ENCODE measurements at places on chromosomes 13 and 19.

DNA sequence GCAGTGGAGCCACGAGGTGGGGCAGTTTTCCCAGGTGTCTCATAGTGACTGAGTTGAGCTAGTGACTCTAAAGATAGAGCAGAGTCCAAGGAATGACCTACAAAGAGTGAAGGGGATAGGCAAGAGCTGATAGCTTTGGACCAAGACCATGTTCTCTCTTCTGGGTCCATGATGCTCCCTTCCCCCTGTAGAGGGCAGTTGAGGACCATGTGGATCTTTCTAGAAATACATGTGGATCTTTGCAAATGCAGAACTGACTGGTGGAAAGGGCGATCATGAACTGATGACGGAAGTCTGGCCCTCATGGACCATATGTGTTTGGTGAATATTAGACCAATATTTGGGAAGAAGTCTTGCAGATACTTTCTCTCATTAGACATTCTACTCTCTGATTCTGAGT is 6.9 kb downstream of the PSG1 start:
- no peak for DNase-seq

- DNase-seq = peak; percentile 54
Observed at GRCh38 chr13:75636436-75637180, 478 bp downstream of the LMO7 start.

DNA sequence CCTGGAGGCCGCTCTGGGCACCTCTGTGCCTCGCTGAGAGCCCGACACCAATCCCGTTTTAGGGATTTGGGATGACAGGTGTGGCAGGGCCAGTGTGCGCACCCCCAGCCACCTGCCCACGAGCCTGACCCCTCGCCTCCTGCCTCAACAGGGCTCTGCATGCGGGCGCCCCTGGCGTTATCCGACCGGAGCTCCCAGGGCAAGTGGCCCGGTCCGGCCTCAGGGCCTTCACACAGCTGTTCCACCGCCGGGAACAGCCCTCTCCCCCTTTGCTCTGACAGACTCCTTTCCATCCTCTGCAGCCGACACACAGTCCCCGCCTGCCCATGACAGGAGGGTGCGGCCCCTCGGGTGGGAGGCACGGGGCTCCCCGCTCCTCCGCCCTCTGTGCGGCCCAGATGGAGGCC is 7.1 kb upstream of the WDR18 start:
- DNase-seq = no peak

DNA sequence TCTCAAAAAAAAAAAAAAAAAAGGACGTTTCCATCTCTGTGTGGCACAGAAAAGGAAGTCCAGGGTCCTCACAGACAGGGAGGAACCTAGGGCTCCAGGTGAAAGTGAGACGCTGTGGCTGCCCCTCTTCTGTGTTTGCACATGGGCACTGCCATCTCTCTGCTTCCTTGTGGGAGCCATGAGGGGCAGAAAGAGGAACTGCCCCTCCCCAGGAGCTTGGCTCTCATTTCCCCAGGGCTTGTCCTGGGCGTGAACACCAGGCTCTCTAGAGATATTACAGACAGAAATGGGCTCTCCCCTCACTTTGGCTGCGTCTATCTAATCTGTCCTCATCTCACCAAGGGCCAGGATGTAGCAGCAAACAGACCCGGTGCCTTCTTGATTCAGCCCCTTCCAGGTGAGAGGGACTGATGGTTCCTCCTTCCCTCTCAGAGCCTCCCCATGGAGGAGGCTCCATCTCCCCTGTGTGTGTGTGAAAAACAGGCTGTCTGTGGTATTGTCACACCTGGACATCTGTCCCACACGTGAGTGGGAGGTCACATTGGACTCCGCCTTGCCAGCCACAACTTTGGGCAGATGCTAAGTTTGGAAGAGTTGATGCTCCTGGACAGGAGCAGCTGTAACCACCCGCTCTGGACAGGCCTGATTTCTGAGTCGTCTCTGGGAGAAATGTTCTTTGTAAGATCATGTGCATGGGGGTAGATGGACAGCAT is 840 bp upstream of the LILRA4 start:
- DNase-seq = no peak

GRCh38 chr13:85659493-85659892 is 139.7 kb downstream of the SLITRK6 start:
- DNase-seq = no peak

- DNase-seq = no peak
Observed at GRCh38 chr19:17753976-17754375, 2.7 kb downstream of the FCHO1 start.

GRCh38 chr19:571566-571974 is 826 bp upstream of the BSG start:
- no peak for DNase-seq

- DNase-seq = no peak
Observed at GRCh38 chr13:60164234-60164889, 634 bp upstream of the DIAPH3 start.

GRCh38 chr13:88649855-88650254 is 978.7 kb downstream of the SLITRK5 start:
- DNase-seq = no peak

- DNase-seq = no peak
Observed at GRCh38 chr13:36550177-36550576, 117.9 kb downstream of the CCNA1 start.

DNA sequence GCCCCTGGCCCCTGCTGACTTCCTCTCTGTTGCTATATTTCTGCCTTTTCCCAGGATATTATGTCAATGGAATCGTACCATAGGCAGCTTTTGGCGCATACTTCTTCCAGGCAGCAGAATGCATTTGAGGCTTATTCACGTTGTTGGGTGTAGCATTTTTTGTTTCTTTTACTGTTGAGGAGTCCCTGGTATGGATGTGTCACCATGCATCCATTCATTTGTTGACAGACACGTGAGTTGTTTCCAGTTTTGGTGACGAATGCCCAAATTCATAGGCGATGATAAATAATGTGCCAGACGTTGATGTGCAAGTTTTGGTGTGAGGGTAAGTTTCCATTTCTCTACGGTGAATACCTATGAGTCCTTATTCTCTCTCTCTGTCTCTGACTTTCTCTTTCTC is 5.0 kb downstream of the NFILZ start:
- DNase-seq = no peak

GRCh38 chr13:29529754-29530153 is 65.7 kb downstream of the SLC7A1 start:
- DNase-seq = no peak

DNA sequence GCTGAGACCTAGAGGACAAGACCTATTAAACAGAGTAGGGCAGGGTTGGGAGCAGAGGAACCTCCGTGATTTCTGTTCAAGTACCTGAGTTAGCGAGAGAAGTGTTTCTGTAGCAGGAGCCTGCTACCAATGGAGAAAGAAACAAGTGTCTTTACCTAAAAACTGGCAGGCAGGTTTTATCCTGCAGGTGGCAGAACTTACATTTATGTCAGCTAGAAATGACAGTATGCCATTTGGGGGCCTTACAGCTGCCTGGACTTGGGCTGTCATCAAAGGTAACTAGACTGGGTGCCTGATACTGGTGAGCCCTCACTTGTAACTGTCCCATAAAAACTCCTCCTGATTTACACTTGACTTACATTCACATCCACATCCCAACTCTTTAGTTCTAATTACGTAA is 185.3 kb upstream of the MIR17HG start:
- DNase-seq = no peak

- DNase-seq = no peak
Observed at GRCh38 chr13:45773236-45773635, 71.1 kb downstream of the CBY2 start.

DNA sequence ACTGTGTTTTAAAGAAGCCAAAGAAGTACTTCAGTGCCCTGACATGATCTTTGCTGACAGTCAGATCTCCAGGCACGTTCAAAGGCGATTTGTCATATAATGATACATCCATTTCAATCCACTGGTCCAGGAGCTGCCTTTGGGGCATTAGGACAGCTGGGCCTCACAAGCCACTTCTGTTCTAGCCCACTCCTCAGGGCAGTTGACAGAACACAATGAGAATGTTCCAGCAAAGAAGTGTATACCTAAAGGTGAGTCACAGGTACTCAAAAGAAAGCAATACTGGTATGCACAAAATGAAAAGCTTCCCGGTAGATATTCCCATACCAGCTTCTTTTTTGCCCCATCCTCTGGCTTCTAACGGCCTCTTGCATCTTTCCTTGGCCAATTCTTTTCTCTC is 12.5 kb upstream of the MAP3K10 start:
- no peak for DNase-seq

DNA sequence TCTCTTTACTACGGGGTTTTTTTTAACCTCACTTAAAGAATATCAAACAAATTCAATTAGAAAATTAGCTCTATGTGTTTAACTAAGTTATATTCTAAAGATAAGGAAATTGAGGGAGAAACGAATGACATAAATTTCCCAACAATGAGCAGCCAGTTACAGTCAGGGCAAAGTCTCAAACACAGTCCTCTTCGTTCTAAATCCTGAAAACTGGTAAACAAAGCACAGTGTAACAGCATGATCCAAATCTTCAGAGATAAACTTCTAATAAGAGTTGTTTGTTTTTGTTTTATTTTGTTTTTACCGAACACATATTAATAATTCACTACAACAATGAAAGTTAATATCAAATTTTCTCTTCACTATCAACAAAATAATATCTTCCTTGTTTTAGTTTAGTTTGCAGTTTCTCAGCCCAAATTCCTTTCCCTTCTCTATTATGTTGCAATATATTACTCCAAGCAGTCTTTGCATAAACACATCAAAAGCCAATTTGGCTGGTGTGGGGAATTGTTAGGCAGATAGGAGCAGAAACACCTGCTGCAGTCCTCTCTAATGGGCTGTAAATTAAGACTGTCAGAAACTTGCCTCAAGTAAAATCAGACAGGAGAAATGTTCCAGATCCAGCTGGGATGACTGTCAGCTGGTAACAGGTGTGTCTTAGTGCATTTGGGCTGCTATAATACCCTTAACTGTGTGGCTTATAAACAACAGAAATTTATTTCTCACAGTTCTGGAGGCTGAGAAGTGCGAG is 106.5 kb upstream of the SGCG start:
- no peak for DNase-seq

DNA sequence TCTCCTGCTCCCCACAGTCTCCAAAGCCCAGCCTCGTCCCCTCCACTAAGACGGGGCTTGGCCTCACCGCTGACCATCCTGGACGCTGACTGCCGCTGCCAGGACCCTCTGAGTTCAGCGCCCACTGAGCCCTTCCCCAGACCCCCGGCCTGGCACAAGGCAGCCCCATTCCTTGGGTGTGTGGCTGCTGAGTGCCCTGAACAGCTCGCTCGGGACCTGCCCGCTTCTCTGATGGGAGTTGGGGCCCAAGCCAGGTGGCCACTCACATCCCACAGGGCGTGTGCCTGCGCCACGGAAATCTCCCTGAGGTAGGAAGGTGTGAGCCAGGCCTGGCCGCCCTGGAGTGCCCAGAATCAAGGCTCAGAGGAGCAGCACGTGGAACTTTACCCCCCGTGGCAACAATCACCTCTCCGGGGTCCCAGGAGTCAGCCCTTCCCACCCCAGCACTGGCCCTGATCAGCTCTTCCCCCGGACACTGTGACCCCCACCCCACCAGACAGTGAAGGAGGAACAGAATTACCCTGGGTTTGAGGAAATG is 20.8 kb downstream of the C13orf46 start:
- no peak for DNase-seq

DNA sequence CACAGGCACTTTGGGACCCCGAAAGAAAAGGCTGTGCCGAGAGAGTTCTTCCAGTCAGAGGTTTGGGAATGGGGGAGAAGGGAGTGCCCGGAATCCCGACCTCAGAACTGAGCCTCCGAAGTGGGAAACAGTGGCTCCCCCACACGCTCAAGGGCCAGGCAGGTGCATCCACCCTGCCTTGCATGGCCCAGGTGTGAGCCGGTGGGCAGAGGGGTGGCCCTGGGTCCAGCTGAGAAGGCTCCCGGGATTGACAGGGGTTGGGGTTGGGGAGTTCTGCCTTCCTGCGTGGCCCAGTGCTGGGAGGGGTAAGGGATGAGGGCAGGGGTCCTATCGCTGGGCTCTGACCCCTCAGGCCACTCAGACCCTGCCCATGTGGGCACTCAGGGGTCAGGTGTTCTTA is 163.5 kb upstream of the TUBA3C start:
- DNase-seq = no peak

DNA sequence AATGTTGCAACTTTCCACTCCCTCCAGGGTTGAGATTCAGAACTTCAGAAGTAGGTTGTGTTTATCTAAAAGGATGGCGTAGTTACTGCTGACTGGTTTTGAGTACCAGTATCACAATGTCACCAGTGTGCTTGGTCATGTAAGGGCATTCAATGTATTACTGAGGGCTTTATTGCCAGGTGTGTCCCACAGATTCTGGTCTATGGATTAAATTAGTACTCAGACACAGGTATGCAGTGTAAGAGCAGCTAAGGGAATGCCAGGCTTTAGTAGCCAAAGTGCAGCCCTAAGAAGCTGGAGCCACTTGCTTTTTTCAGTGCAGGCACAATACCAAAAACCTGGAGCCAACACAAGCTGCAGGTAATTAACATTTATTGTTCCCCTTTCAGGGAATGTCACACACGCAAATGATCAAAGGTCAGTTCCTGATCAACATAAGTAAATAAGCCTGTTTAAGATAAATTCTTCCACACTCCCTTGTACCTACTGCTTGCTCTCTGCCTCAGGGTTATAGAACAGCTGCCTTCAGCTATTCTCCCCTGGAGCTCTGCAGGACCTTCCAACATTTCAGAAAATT is 130.1 kb upstream of the ZNF91 start:
- DNase-seq = no peak

DNA sequence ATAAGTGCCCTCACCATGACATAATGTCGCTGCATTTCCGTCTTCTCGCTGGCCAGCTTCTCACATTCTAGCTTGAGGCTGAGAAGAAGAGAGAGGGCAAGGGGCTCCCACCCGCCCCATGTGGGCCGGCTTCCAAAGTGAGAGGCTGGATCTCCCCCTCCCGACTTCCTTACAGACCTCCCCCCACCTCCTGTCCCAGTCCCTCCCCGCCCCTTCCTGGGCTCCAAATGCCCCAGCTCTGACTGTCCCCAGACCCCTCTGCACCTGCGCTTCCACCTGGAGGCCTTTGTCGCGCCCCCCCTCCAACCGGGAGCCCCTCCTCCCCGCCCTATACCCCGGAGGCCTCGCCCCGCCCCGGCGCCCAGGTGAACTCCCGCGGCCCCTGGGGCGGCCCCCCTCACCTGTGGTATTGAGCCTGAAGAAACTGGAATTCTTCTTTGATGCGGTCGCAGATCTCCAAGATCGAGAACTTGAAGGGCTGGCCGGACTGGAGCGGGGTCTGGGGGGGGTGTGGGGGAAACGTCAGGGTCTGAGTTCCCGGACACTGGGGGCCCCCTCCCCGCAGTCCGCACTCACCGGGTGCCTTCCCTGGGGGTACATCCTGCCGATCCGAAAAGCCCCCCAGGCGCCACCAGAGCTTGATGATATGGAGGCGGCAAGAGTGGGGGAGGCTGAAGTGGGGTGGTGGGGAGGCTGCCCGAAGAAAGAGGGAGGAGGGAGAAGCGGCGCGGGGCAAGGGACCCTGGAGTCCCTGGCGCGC is 595 bp downstream of the TLE2 start:
- no peak for DNase-seq
